ENCODE measurements at places on chromosomes 3 and 15.

GRCh38 chr3:46298871-46299607 is 54.9 kb upstream of the CCR2 start:
- no peak for DNase-seq

GRCh38 chr3:30538791-30539190 is 67.6 kb upstream of the TGFBR2 start:
- no peak for DNase-seq

GRCh38 chr3:98589331-98590036 is 3.9 kb downstream of the CPOX start:
- no peak for DNase-seq

DNA sequence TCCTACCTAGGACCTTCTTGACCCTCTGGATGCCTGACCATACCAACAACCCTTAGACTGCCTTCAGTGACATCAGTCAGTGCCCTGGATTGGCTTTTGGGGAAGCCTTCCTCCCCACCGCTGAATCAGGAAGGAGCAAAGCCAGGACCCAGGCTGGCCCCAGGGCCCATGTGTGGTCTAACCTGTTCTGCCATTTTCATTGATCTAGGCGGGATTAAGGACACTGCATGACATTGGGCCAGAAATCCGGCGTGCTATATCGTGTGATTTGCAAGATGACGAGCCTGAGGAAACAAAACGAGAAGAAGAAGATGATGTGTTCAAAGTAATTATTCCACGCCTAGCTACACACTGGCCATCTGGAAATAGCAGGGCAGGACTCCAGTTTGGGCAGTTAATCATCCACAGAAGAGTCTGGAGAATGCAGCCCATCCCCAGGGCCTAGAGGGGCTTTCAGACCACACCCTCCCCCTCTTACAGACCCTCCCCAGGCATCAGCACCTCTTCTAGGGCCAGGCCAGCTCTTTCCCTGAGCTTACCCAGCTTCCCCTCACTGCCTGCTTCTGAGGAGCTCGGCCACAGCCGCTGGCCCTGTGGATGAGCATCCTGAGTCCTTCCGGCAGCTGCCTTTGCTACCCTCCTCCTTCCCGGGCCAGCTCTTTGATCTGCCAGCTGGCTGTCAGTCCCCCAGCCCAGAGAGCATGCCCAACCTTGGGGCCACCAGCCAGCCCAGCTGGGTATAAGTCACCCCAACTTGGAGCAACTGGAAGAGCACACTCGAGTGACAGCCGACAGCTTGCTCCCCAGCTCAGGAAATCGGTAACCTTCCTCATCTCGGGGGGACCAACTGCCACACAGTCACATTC is 45.9 kb downstream of the CHDH start:
- no peak for DNase-seq

DNA sequence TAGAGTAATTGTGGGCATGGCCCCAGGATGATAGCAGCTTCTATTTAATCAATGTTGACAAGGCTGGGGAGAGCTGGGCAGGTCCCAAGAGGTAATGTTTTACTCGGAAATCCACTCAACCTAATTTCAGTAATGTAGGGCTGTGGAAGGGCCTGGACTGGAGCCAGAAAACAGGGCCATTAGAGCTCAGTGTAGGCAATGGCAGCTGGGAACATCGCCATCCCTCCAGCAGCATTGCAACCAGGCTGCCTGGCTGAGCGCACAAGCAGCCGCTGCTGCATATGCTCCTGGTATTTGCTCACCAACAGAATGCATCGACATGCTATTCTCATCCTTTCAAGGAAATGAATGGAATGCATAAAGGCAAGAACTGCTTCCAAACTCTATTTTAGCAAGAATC is 90.0 kb downstream of the GAP43 start:
- no peak for DNase-seq

All from GOT3 (cell line).